ENCODE measurements at places on chromosomes 16 and 17. TPM values are rescaled to one million over a fixed set of nuclear protein-coding genes. Genes with fewer than 3 reads are reported as not detected.

GRCh38 chr17:78383725-78384471 lies 5.4 kb downstream of the PGS1 start:
- no peak for DNase-seq

DNA sequence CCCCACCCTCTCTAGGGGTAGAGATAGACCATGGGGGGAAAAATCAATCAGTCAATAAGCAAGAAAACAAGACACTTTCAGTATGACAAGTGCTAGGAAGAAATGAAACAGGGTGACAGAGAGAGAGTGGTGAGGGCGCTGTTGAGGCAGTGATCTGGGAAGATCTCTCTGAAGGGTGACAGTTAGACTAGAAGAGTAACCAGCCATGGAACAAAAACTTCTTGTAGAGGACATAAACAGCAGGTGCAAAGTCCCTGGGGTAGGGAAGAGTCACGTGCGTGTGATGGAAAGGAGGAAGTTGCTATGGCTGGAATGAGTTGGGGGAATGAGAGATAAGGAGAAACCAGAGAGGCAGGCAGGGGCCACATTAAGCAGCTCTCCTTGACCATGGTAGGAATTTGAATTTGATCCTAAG lies 16.8 kb upstream of the EMP2 start:
- DNase-seq: no peak

GRCh38 chr16:47230296-47230695 lies 86.6 kb upstream of the NETO2 start:
- no peak for DNase-seq

The CBFB gene
- polyA plus RNA-seq: 66.6 TPM

The EFCAB13 gene
- 3.2 TPM for polyA plus RNA-seq

All from right renal cortex interstitium (tissue), 3 donors.